HepG2 (cell line): ENCODE measurements at places on chromosomes 4 and X. TPM values are rescaled to one million over a fixed set of nuclear protein-coding genes. Genes with fewer than 3 reads are reported as not detected.

- no peaks in the 10 kb centered on the region for H3K36me3 ChIP-seq
- no peak overlapping the region for H3K4me3 ChIP-seq
- H3K27me3 ChIP-seq = no peaks in the 10 kb centered on the region; the same call in 2 of the 3 replicates
- H3K4me1 ChIP-seq = no peaks in the 10 kb centered on the region
- no peak overlapping the region for H3K27ac ChIP-seq
These were observed 1138.8 kb downstream of the ARAP2 start for GRCh38 chr4:35105486-35105885.

GRCh38 chrX:85365370-85365995 is 14.0 kb downstream of the POF1B start:
- H3K27me3 ChIP-seq = no peaks in the 10 kb centered on the region
- H3K36me3 ChIP-seq = no peaks in the 10 kb centered on the region
- no peak overlapping the region for H3K27ac ChIP-seq

DNA sequence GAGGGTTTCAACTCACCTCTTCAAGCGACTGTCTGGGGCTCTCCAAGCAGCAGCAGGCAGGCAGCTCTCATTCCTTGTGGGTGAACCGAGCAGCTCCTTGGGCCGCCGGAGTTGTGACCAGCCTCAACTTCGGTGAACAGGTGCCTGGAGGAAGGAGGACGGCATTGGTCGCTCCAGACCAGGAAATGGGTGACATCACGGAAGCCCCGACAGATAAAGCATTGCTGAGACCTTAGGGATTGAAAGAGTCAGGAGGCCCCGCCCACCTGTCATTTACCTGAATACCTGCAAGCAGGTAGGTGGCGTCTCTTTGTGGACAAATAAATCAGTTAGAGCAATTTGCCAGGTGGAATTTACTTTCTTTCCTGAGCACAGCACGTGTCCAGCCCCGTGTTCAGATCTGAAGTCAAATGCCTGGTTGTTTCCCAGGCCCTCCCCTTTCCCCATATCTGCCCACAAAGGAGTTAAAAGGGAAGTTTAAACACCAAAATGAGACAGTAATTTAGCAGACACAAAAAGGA is at the start of gene LNX1:
TSS of gene LNX1 (minus strand) at position 115 of the 521 bp plus-strand sequence. CDS start 17,484 bp downstream, outside the sequence.
- no peak within 1 kb of the TSS for H3K4me3 ChIP-seq
- H3K36me3 ChIP-seq = no peaks in the 10 kb centered on the region
- H3K27me3 ChIP-seq = no peaks in the 10 kb centered on the region
- no peak for DNase-seq
- no peak within 1 kb of the TSS for H3K27ac ChIP-seq

DNA sequence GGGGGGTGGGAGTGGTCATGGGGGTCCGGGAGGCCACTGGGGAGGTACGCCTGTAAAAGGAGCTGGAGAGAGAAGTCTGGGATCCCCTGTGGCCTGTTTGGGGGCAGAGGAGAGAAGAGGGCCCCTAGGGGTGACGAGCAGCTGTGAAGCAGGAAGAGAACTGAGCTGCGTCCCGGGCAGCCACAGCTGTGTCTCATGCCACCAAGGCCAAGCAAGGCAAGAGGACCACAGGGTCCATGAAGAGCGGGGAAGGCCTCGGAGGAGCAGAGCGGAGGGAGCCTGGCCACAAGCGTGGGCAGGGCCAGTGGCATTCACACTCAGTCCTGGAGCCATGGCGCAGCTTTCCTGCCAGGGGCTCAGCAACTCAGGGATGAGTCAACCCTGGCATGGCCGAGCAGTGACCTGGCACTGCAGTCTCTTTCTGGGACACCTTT is 13.6 kb upstream of the NAT8L start:
- H3K27ac ChIP-seq = no peak overlapping the region
- H3K27me3 ChIP-seq = peaks cover 25% of the 10 kb centered on the region
- H3K4me1 ChIP-seq = peaks cover 6% of the 10 kb centered on the region
- no peaks in the 10 kb centered on the region for H3K36me3 ChIP-seq

- no peak overlapping the region for H3K27ac ChIP-seq
- H3K4me1 ChIP-seq = no peaks in the 10 kb centered on the region
- no peak overlapping the region for H3K4me3 ChIP-seq
- no peaks in the 10 kb centered on the region for H3K36me3 ChIP-seq
- DNase-seq = no peak
- no peaks in the 10 kb centered on the region for H3K27me3 ChIP-seq
These were observed 195.7 kb downstream of the PACRGL start for GRCh38 chr4:20895988-20896387.

DNA sequence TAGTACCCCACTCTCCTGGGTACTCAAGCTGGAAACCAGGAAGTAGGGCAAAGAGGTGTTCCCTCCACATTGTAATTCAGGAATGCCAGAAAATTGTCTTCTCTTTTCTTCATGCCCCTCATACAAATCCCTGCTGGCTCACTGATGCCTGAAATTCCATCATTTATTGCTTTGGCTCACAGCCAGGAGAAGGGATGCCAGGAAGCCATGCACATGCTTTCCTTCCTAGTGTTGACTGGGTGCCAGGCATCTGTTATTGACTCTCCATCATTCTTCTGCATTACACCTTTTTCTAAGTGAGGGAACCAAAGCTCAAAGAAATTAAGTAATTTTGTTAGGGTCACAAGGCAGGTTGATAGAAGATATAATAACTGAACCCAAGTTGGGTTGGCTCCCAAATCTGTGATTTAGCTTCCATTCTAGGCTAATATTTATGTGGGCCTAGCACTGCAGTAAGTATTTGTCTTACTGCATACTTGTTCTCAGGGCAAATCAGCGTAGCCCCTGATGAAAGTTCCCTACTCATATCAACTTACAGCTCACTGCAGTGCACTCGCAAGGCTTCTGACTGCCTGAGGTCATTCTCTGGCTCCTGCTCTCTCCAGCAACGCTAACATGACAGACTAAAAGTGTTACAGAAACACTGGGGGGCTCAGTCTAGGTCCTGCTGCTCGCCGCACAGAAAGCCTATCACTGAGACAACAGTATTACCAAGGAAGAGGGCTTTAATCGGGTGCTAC is 89.0 kb downstream of the TRAPPC11 start:
- H3K27me3 ChIP-seq = peaks cover 3% of the 10 kb centered on the region; the same call in 1 of the 3 replicates
- no peak overlapping the region for H3K4me3 ChIP-seq
- H3K4me1 ChIP-seq = no peaks in the 10 kb centered on the region
- no peaks in the 10 kb centered on the region for H3K36me3 ChIP-seq
- no peak for DNase-seq
- no peak overlapping the region for H3K27ac ChIP-seq

DNA sequence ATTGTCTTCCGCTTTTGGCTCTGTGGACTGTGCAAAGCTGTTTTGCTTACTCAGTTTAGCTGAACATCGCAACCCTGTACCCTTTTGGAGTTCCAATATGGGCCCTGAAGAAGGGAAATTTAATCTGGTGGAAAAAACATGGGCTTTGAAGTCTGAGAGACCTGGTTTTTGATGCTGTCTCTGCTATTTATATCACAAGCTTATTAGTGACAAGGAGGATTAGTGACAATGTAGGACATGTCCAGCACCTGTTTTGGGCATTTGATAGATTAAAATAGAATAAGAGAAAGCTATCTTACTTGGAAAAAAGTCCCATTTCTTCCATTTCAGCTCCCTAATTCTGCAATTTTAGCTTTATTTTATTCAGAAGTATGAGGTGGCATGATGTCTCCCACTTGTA is 417.3 kb downstream of the SPRY1 start:
- peaks cover 13% of the 10 kb centered on the region for H3K4me1 ChIP-seq
- H3K27me3 ChIP-seq = no peaks in the 10 kb centered on the region

GRCh38 chr4:98932539-98932938 is 3.6 kb upstream of the EIF4E start:
- no peak overlapping the region for H3K4me3 ChIP-seq
- H3K4me1 ChIP-seq = peaks cover 41% of the 10 kb centered on the region
- H3K27me3 ChIP-seq = no peaks in the 10 kb centered on the region; the same call in 2 of the 3 replicates
- no peak for DNase-seq

DNA sequence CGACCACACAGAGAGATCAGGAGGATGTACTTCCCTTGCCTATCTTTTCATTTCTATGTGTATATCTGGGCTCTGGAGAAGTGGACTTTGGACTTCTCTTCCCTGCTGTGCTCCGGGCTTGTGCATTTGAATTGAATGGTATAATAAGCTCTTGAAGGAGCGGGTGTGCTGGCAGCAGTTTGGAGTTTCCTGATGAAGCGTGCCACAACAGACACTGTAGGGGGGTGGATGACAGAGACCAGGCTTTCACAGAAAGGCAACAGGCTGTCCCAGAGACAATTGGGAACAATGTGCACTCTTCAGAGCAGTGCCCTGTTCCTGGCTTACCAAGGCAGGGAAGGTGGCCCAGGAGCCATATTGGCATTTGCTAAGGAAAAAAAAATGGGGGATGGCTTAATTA is 170.1 kb downstream of the FRMPD4 start:
- H3K27me3 ChIP-seq = no peaks in the 10 kb centered on the region
- H3K36me3 ChIP-seq = no peaks in the 10 kb centered on the region
- no peak overlapping the region for H3K4me3 ChIP-seq
- DNase-seq = no peak

- H3K4me3 ChIP-seq = no peak overlapping the region
- DNase-seq = no peak
- no peak overlapping the region for H3K27ac ChIP-seq
These were observed 82.6 kb upstream of the TNIP3 start for GRCh38 chr4:121246698-121247097.

DNA sequence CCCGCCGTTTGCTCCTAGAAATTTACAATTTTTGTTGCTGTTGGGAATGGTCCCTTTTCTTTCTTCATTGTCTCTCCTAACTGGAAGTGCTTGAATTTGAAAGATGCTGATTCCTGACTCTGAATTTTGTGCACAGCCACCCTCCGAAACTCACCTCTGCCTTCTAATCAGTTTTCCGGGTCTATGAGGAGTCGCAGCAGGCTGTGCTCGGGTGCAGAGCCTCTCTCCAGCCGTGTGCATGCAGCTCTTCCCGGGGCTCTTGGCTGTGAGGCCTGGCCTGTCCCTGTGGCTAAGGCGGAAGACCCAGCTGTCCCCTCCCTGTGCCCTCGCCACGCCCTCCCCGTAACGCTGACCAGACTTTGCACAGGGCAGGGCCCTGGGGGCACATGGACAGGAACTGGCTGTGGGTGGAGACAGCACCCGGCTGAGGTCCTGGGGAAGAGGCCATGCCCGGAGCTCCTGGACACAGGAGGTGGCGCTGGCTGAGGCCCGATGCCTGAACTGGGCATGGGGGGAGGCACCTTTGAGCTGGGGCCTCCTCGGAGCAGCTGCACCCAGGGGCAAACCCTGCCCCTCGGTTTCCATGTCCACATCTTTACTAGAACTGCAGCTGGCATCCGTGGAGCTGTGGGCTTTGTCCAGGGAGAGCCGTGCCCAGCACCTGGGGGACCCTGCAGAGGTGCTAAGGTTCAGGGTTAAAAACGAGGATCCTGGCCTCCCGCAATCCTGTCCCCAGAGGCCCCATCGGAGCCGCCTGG is 32.6 kb upstream of the SPON2 start:
- peak overlapping the region; percentile 70 for H3K4me3 ChIP-seq
- DNase-seq = peak; percentile 87
- no peaks in the 10 kb centered on the region for H3K27me3 ChIP-seq
- H3K27ac ChIP-seq = peak overlapping the region; percentile 74
- peaks cover 45% of the 10 kb centered on the region for H3K4me1 ChIP-seq
- no peaks in the 10 kb centered on the region; the same call in 1 of the 2 replicates for H3K36me3 ChIP-seq

DNA sequence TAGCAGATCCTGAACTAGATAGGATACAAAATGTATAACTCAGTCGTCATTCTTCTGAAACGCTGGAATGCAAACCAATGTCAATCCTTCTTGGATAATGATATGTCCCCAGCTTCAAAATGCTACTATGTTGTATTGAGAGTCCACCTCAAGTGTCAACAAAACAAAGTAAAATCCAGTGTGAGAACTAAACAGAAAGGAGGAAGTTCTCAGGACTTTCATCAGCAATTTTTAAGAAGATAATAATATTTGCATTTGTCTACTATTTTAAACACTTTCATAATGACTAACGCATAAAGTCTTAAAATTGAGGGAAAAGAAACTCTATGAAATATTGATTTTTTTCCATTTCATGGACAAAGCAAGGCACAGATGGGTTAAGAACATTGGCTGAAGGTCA is 36.3 kb downstream of the SOD3 start:
- H3K36me3 ChIP-seq = no peaks in the 10 kb centered on the region
- DNase-seq = no peak
- peaks cover 3% of the 10 kb centered on the region; the same call in 1 of the 3 replicates for H3K27me3 ChIP-seq

- peaks cover 2% of the 10 kb centered on the region for H3K4me1 ChIP-seq
- DNase-seq = no peak
- no peak overlapping the region for H3K27ac ChIP-seq
- no peaks in the 10 kb centered on the region for H3K36me3 ChIP-seq
These were observed 99.9 kb upstream of the ADRA2C start for GRCh38 chr4:3666263-3666662.

DNA sequence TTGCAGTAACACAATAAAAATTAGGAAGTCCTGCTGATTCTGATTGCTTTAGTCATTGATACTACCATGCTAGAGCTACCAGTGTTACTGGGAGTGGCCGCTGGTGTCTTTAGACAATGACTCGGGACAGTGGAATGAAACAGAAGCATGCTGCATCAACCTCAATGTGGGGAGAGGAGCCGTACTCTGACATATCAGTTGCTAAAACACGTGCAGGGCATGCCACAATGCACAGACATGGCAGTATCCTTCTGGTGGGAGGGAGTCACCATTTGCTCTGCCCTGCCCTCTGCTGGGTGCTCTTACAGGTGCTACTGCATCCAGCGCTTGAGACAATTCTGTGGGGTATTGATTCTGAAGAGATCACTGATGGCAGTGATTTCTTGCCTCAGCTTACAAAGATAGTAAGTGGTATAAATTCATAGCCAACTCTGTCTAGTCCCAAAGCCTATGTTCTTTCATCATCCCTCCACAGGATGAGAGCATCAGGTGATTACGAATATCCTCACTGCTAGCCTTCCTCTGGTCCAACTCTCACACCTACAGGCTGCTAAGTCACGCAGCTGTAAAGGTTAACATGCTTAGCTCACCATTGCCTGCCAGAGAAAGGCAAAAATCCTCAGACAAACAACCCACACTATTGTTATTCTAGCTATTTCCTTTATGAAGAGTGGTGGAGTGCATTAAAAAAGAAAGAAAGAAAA is 43.7 kb downstream of the NSG1 start:
- H3K27me3 ChIP-seq = no peaks in the 10 kb centered on the region
- peak; percentile 59 for DNase-seq
- H3K27ac ChIP-seq = no peak overlapping the region
- H3K36me3 ChIP-seq = peaks cover 51% of the 10 kb centered on the region
- no peaks in the 10 kb centered on the region for H3K4me1 ChIP-seq
- H3K4me3 ChIP-seq = no peak overlapping the region

MOSPD2 gene
- 7.0 and 11.3 TPM in 2 replicates for total RNA-seq

MAGEC3 gene
- total RNA-seq = not detected in 2 replicates

MAGEA9B gene
- 0.07 TPM in 1 of 2 replicates, not detected in the other for total RNA-seq

HGFAC gene
- 0.98 and 8.5 TPM in 2 replicates for total RNA-seq

HDX gene
- 0.20 TPM in 1 of 2 replicates, not detected in the other for total RNA-seq

ATOH1 gene
- not detected in 2 replicates for total RNA-seq

NXF2B gene
- not detected in 2 replicates for total RNA-seq

CT45A5 gene
- not detected in 2 replicates for total RNA-seq

TCEAL3 gene
- total RNA-seq = 0.09 TPM in 1 of 2 replicates, not detected in the other

FAM200B gene
- total RNA-seq = 41.8 and 48.4 TPM in 2 replicates

S100G gene
- total RNA-seq = not detected in 2 replicates

PIM2 gene
- total RNA-seq = 13.0 and 14.4 TPM in 2 replicates

IBSP gene
- not detected in 2 replicates for total RNA-seq

TREX2 gene
- total RNA-seq = 0.18 TPM in 1 of 2 replicates, not detected in the other

APLN gene
- 0.02 TPM in 1 of 2 replicates, not detected in the other for total RNA-seq
